ENCODE measurements at places on chromosomes 5 and 9.

GRCh38 chr5:150801117-150801927, 22.8 kb downstream of the SMIM3 start:
- peak; percentile 70 for DNase-seq

GRCh38 chr5:178460598-178460997, 129.6 kb downstream of the COL23A1 start:
- no peak for DNase-seq

- DNase-seq: no peak
Observed at GRCh38 chr5:167158588-167158987, 1132.9 kb upstream of the WWC1 start.

GRCh38 chr5:110201791-110202190, 512.1 kb downstream of the MAN2A1 start:
- no peak for DNase-seq

- DNase-seq: no peak
Observed at GRCh38 chr9:124191691-124192395, 65.9 kb upstream of the NEK6 start.

DNA sequence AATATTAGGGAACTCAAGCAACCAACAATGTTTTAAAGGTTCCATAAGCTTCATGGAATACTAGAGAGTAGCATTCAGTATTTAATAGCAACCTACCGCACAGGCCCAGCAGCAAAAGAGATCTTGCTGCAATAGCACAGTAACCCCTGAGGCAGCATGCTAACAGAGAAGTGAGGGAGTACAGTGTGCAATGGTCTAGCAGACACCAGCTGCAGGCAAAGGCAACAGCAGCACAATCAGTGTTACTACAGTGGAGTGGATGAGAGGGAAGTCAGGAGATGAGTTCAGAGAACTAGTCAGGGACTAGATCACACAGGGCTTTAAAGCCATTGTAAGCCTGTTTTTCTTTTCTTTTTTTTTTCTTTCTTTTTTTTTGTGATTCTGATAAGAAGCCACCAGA, 2.8 kb downstream of the TICAM2 start:
- DNase-seq: peak; percentile 23

GRCh38 chr9:124222109-124222508, 35.6 kb upstream of the NEK6 start:
- no peak for DNase-seq

DNA sequence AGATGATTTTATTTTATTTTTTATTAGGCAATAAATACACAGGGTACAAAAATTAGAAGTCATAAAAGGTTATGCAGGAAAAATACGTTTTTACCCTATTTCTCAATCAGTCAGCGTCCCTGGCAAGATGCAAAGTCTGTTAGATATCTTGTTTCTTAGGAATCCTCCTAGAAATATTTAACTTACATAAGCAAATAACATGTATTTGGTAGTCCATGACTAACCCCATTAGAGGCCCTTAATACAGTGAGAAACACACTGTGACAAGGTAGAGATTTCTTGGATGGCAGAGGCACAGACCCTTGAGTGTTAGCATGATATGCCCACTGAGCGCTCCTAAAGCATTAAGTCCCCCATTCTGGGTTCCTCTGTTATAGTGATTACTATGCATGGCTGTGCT, 121.2 kb upstream of the ADAMTSL1 start:
- no peak for DNase-seq

DNA sequence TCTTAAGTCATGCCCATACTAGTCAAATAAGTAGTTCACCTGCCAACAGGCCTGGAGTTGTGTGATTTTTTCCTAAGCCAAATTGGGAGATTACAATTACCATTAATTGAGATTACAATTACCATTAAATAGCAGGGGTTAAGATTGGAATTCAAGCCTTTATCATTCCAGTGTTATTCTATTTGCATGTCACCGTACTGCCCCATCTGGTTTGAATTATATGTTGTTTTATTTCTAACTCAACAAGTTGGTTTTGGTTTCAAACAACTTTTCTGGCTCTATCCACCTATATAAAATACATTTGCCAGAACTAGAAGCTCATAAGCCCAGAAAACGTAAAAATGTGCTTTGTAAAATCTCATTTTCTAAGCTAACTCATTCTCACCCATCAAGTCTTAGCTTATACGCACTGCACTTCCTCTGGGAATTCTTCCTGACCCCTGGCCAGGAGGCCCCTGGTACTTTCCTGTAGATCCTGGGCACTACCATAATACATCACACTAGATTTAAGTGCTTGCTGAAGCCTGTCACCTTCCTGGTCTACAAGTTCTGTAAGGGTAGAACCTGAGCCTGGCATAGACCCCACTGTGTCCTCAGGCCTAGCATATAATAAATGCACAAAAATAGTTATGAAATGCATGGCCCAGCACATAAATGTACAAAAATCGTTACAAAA, 242.0 kb upstream of the TRPM3 start:
- no peak for DNase-seq

- DNase-seq: no peak
Observed at GRCh38 chr5:157072508-157072907, 13.6 kb upstream of the HAVCR1 start.

GRCh38 chr5:87403409-87403808, 9.3 kb downstream of the CCNH start:
- DNase-seq: no peak

- DNase-seq: no peak
Observed at GRCh38 chr5:127856292-127856691, 153.1 kb downstream of the CCDC192 start.

- DNase-seq: no peak
Observed at GRCh38 chr5:178902849-178903248, 7.1 kb downstream of the ZFP2 start.

- DNase-seq: no peak
Observed at GRCh38 chr9:23621188-23621587, 204.9 kb downstream of the ELAVL2 start.

DNA sequence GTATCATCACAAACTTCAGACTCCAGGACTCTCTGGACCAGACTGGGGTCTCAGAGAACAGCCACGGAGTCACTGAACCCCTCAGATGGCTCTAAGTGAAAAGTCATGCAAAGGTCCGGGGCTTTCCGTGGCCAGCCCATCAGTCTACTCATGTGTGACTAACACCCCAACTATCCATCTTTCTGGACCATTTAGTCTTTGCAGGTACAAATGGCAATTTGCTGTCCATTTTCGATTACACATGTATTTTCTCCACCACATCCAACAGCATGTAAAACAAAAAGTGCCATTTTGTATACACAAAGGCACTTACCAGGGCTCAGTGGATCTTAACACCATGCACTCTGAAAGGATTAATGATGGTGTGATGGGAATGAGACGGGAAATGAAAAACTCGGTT, 387.7 kb downstream of the BNC2 start:
- DNase-seq: no peak
